Lung (tissue), 17 donors: ENCODE measurements at places on chromosomes 6 and 20. TPM values are rescaled to one million over a fixed set of nuclear protein-coding genes. Genes with fewer than 3 reads are reported as not detected.

GRCh38 chr6:20708367-20709124 lies 174.3 kb downstream of the CDKAL1 start:
- DNase-seq, result no peak
- no peak overlapping the region for H3K27ac ChIP-seq
- H3K36me3 ChIP-seq, result no peaks in the 10 kb centered on the region
- H3K4me3 ChIP-seq, result no peak overlapping the region

- H3K27me3 ChIP-seq, result no peaks in the 10 kb centered on the region
- H3K4me1 ChIP-seq, result no peaks in the 10 kb centered on the region
- no peak overlapping the region for H3K4me3 ChIP-seq
Measured at GRCh38 chr6:47335466-47335865, 25.8 kb upstream of the TNFRSF21 start.

GRCh38 chr20:924639-925038 lies 8.5 kb upstream of the ANGPT4 start:
- H3K27ac ChIP-seq, result no peak overlapping the region
- DNase-seq, result no peak
- H3K4me3 ChIP-seq, result no peak overlapping the region
- H3K4me1 ChIP-seq, result no peaks in the 10 kb centered on the region
- H3K36me3 ChIP-seq, result no peaks in the 10 kb centered on the region

Gene PRICKLE4
- total RNA-seq, result 6.9 TPM
